T-helper 2 cell treated with Interferon-gamma antibody and Interleukin-4, amounts not matched to agents 5 μg/mL and 100 μg/mL, for 36 hours (primary cell): ENCODE measurements at places on chromosomes 3 and 15.

DNA sequence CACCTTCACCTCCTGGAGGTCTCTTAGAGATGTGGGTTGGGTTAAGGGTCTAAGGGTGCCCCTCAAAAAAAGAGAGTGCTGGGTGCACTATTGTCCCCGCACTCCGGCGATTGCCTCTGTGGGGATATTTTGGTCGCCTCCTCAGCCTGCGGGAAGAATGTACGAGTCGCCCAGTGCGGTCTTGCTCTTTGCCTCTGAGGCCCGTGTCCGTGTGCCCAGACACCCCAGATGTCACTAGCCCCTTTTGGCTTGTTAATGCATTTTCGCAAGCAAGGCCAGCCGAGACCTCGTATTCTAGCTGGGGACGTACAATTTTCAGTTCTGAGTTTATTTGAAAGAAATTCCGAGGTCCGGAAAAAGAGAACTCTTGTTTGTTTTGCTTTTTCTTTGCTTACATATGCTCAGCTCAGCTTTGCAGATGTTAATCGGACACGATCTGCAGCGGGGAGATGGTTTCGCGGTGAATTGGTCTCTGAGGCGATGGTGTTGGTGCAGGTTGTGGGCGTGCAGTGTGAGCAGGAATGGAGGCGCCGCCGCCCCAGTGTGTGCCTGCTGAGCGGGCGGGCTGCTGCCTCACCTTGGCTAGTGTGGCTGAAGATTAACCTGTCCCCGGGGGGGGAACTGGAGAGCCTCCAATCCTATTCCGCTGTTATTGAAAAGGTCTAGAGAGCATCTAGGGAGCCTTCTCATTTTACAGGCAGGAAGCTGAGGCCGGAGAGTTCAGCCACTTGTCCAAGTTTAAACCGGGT lies 1.4 kb downstream of the ST6GAL1 start:
- peak overlapping the region; percentile 98 for H3K4me3 ChIP-seq
- peak; percentile 86 for DNase-seq
- no peaks in the 10 kb centered on the region for H3K27me3 ChIP-seq
- H3K36me3 ChIP-seq: peaks cover 44% of the 10 kb centered on the region
- peak overlapping the region; percentile 96 for H3K27ac ChIP-seq

DNA sequence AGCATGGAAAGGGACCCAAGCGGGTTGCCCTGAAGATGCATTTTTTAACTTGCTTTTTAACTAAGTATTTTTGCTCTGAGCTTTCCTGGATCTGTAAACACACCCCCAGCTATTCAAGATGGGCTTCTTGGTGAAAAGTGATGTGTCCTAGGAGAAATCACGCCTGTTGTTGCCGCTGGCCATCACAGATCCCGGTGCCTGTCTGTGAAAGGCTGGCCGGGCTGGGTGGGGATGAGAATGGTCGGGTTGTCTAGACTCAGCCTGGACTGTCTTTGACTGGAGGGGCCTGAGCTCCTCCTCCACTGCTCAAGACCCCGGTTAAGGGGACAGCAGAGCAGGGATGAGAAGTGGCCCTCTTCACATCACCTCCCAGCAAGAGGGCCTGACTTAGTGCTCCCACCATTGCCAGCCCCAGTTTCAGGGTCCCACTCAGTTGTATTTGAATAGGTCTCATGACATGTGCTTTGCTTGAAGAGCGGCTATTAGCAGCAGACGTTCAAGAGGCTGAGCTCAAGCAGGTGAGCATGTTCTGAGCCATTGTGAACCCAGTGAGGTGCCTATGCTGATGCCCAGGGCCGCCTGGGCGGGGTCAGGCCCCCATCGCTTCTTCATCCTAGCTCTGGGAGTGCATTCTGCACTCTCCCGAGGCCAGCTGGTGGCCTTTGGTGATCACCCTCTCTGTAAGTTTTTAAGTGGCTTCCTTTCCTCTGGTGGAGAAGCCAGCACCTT lies 79.9 kb downstream of the IGF1R start:
- peaks cover 12% of the 10 kb centered on the region for H3K4me1 ChIP-seq
- H3K36me3 ChIP-seq: peaks cover 5% of the 10 kb centered on the region
- no peak overlapping the region for H3K4me3 ChIP-seq
- no peak overlapping the region for H3K27ac ChIP-seq
- no peaks in the 10 kb centered on the region for H3K27me3 ChIP-seq

DNA sequence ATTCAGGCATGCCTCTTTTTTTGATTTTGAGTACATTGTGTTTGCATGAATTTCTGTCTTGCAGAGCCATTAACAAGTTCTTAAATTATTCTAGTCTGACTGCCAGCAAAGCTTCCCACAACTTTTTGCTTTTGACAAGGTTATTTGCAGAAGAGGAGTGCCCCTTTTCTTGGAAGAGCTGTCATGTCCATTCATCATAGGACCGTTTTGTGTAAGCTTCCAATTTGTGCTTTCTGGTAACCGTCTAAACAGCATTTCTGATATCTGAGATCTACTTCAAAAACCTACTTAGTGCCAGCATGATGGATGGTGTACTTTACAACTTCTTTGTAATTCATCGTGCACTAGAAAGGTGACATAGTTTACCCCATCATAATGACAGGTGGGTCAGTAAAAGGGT lies 379.7 kb downstream of the NAALADL2 start:
- no peak overlapping the region for H3K27ac ChIP-seq
- no peaks in the 10 kb centered on the region for H3K27me3 ChIP-seq
- H3K4me3 ChIP-seq: no peak overlapping the region
- H3K36me3 ChIP-seq: no peaks in the 10 kb centered on the region

GRCh38 chr15:32688151-32688639 lies 29.6 kb upstream of the GREM1 start:
- H3K27ac ChIP-seq: no peak overlapping the region
- no peaks in the 10 kb centered on the region for H3K27me3 ChIP-seq
- peaks cover 9% of the 10 kb centered on the region for H3K4me1 ChIP-seq
- no peak for DNase-seq
- H3K4me3 ChIP-seq: no peak overlapping the region

DNA sequence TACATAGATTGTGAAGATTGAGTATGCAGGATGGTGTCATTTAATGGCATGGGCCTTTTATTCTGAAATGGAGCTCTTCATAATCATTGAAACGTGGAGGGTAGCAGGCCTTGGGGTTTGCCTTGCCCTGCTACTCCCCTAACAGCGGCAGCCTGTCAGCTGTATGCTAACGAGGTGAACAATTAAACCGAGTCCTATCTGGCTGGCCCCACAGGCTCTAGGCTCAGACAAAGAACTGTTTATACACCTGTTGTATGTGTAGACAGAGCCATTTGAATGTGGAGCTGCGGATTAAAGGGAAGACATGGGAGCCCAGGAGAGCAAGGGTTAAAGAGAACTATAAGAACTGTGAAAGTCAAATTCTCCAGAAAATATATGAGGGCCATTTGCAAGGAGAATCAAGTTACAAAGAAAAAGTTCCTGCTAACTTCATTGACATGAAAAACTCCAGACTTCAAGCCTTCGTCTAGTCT lies 116.7 kb upstream of the CGNL1 start:
- H3K4me3 ChIP-seq: no peak overlapping the region
- no peaks in the 10 kb centered on the region for H3K4me1 ChIP-seq
- DNase-seq: no peak
- H3K27me3 ChIP-seq: no peaks in the 10 kb centered on the region

- no peaks in the 10 kb centered on the region for H3K36me3 ChIP-seq
- no peak for DNase-seq
- no peak overlapping the region for H3K27ac ChIP-seq
- no peak overlapping the region for H3K4me3 ChIP-seq
These were observed 58.2 kb downstream of the FGD5 start for GRCh38 chr3:14876921-14877333.

DNA sequence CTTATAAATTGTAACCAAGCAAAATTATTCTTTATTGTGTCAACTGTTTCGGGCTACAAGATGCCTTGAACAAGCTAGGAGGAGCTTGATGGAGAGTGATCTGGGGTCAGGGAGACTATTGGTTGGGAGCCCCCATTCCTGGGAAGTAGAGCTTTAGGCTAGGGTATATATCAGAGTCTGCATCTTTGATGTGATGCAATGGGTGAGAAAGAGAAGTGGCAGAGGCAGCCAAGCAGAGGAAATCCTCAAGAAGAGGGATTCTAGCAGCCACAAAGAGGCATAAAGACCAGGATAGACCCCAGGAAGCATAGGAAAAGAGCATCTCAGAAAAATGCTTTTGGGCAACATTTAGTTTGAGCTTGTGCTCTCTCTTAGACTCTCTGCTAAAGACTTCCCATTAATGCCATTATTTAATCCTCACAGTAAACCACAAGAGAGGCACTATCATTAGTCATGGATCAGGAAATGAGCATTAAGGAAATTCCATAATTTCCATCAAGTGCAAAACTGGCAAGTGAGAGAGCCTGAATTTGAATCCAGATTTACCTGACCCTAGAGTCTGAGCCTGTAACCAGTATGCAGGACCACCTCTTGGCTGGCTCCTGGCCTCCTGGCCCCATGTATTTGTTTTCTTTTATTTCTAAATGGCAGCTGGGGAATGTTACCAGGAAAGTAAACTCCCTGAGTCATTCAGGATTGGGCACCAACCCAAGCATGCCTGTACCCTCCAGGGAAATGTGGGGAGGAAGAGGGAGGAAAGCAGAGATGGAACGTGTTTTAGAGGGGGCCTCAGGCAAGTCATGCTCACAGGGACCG lies 118.7 kb downstream of the RPL22L1 start:
- peaks cover 29% of the 10 kb centered on the region for H3K27me3 ChIP-seq
- no peaks in the 10 kb centered on the region for H3K36me3 ChIP-seq
- no peaks in the 10 kb centered on the region for H3K4me1 ChIP-seq
- DNase-seq: no peak

DNA sequence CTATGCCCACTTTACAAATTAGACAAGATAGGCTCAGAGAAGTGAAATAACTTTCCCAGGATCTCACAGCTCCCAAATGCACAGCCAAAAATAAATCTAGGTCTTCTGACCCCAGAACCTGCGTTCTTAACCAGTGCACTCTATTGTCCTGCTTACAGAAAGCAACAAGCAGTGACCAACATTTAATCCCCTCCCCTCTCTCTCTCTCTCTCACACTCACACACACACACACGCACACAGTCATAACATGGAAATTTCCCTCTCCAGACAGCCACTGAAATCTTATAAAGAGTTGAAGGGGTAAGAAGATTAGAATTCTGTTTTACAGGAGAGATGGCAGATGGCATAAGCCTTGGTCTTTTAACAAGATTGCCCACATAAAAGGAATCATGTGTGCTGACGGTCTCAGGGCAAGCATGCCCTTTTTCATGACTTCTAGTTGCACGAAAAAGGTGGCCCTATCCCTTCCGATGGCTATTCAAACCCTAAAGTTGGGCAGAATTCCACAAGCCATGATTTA lies 29.4 kb downstream of the EOGT start:
- no peaks in the 10 kb centered on the region for H3K4me1 ChIP-seq
- no peaks in the 10 kb centered on the region for H3K27me3 ChIP-seq
- H3K4me3 ChIP-seq: no peak overlapping the region

GRCh38 chr15:90680371-90680935 lies 36.7 kb upstream of the BLM start:
- H3K36me3 ChIP-seq: peaks cover 5% of the 10 kb centered on the region
- DNase-seq: no peak
- no peaks in the 10 kb centered on the region for H3K27me3 ChIP-seq
